Kidney epithelial cell (primary cell): ENCODE measurements at places on chromosomes 12 and 14.
A peak's percentile ranks its signal among the peaks of the same experiment; 100 is the strongest.

DNA sequence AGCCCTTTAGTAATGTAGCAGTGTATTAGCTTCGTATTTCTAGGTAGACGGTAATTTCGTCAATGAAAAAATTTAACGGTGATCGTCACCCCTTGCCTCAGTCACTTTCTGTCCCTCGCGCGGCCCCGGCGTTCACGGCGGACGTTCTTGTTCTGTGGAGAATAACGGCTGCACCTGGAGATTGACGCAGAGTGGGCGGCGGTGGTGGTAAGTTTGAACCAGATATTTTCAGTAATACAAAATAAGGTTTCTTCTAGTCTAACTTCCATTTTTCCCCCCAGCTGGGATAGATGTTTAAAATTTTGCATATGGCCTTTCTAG, 341 bp downstream of the ZNF10 start:
- DNase-seq, result no peak

DNA sequence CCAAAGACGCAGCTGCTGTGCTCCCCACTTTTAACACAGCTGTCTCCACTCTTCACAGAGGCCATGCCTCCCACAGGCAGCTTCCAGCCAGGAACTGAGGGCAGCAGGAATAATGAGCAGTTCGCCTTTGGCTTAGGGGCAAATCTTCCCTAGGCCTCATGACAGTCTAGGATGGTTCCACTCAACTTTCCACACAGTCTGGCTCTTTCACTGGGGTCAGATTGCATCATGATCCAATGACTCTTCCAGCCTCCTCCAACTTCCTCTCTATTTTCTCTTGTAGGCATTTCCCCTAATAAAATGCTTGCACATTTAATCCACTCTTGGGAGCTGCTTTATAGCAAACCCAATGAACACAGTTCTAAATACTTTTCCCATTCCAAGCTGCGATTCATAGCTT, 271.6 kb upstream of the ATP2B1 start:
- DNase-seq, result no peak

DNA sequence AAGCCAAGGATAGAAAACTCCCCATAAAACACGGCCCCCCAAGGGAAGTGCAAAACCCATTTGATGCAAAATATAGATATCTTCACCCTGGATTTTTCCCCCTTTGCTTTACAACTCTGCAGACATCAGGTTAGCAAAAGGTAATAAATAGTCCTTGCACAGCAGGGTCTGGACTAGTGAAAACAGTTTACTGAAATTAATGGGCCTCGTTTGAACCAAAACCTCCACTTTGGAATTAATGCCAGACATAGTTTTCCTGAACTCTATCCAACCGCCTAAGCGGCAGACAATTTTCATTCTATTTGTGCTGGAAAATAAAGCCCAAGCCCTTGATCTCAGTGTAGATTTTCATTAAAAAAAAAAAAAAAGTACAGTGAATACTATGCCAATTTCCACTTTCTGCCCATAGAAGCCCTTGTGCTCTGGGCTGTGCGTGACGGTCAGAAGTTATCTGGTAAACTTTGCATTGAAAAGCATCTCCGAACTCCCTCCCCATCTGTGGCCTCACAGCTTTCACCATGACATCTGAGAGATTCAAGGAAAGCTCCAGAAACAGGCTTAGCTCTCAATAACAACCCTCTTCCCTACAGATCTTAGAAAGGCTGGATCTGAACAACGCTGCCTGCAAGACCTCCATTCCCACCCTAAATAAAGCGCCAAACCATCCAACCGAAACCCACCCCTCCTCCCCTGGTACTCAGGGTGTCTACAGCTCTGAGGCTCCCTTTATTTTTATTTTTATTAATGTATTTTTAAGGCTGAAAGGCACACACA, 11.0 kb upstream of the IRF2BPL start:
- DNase-seq, result no peak

GRCh38 chr12:103696101-103696500, 109.0 kb downstream of the STAB2 start:
- DNase-seq, result no peak

DNA sequence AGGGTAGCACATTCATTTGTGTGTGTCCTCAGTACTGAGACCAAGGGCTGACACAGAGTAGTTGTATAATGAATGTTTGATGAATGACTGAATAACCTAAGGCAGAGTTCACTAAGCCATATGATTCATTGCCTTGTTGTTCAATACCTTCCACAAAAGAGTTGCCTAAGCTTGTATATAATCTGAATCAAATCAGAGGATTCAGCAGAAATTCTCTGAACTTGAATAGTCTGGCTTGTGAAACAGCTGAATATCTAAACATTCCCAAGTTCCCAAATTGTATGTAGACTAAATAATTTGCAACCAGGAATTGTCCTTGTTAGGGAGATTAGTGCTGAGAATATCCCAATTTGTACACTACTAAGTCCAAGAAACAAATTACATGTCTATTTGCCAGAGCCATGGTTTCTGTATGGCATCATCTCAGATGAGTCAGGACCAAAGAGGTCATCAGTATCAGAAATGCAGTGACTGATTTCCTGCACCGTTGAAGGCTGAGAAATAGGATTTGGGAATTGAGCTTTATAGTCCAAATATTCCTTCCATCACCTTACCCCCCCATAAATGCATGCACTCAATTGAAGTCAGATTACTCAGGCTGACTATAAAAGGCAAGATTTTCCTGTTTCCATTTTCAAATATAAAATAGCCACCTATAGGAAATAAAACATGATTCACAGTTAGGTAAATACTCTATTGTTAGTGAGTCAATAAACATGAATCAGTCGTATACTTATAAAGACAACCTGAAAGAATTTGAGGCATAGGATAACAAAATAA, 168.7 kb downstream of the PHLDA1 start:
- DNase-seq, result peak; percentile 45

DNA sequence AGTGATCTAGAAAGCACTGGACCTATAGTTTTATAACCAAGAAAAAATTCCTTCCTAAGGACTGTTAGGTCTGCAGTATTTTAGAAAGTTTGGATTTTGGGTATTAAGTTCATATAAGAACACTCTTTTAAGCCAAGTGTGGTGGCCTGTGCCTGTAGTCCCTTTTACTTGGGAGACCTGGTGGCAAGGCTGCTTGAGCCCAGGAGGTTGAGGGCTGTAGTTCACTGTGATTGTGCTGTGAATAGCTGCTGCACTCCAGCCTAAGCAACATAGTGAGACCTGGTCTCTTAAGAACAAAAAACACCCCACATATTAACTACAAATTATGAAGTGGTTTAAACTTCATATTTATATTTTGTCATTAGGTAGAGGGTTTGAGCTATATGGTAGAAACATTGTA, 9.7 kb downstream of the DNM1L start:
- no peak for DNase-seq

GRCh38 chr12:9607716-9608115, at the start of gene KLRB1:
Gene KLRB1, minus strand, starts transcription at chr12:9607916. Its CDS starts 77 bp downstream, at chr12:9607839.
- DNase-seq, result no peak

DNA sequence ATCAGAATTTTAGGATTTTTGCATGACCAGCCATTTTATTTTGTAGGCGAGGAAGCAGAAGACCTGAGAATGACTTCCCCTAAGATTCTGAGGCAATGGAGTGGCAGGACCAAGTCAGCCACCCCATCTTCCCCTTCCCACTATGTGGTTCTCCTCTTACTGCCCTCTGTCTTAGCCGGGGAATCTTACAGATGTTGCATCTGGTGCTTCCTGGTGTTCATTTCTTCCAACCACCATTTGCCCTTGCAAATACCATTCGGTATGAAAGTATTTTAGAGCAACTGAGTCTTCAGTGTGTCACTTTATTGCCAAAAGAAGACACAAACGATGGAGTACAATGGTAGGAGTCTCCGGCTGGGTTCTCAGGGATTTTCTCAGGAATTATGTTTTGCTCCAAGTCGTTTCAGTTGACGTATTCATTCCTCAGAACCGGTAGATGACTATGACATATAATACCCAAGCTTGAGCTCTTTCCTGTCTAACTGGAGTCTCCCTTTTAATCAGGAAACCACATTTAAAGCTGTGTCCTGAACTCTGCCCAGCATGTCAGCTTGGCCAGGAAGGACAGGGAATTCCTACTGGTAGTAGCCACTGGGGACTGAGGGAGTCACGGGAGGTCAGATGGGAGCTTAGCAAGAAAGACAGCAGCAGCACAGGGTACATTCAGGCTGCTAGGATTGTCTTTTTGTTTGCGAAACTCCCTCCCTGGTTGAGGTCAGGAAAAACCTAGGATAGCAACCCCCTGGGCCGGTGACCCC, 87.0 kb downstream of the SAMD4A start:
- no peak for DNase-seq

DNA sequence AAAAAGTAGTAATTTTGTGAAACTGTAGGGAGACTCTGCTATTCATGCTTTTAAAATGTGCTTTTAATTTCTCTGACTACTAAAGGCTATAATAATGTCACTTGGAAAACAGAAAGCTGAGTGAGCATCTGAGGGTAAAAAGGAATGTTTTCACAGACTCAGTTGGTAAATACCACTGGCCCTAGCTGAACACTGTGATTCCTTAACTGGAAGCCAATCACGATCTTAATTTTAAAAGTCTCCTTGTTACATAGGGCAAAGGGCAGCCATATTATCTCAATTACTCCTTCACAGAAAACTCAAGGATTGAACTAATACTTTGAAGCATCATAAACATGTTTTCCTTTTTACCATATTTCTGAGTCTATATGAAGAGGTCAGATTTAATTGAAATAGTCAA, 41.9 kb downstream of the PAWR start:
- no peak for DNase-seq

DNA sequence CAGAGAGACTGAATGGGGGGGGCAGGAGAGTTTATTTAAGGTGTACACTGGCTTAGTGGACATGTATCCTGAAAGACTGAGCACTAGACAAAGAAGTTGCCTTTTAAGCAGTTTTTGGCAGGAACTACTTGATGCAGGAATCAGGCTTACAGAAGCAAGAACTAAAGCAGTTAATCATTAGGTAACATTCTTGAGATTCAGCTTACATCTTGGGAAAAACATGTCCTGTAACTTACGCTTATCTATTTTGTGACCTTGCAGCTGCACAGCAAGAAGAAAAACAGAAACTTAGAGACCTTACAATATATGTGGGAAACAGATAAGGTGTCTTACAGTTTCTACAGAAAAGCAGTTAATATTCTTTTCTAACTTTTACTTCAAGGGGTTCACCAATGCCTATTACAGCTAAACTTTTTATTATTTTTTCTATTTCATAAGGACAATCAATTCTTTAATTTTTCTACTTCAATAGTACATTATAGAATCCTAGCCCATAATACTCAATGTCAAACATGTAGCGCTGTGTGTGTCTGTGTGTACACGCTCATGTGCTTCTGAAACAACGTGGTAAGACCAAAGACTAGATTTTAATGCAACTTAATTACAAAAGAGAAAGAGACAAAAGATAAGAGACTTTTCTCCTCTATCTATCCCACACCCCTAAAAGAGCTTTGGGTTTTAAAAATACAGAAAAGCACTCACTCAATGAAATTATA, 276.9 kb downstream of the PRKD1 start:
- DNase-seq, result no peak

- no peak for DNase-seq
Observed at GRCh38 chr14:102878174-102878969, 44.1 kb upstream of the AMN start.

DNA sequence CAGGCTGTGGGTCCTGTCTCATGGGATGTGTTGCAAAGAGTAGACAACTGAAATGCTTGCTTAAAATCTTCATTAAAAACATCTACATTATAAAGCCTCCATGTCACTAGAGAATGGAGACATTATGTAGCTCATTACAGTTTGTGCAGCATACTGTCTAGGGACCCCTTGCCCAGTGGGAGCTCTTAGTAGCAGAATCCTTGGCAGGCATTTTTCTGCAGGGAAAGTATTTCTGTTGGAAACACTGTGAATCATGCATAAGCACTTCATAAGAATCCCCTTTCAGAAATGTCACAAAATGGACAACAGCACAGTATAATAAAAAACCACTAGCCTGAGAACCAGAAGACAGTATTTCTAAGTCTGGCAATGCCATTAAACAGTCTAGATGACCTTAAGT, 174.3 kb downstream of the MGAT4C start:
- no peak for DNase-seq

DNA sequence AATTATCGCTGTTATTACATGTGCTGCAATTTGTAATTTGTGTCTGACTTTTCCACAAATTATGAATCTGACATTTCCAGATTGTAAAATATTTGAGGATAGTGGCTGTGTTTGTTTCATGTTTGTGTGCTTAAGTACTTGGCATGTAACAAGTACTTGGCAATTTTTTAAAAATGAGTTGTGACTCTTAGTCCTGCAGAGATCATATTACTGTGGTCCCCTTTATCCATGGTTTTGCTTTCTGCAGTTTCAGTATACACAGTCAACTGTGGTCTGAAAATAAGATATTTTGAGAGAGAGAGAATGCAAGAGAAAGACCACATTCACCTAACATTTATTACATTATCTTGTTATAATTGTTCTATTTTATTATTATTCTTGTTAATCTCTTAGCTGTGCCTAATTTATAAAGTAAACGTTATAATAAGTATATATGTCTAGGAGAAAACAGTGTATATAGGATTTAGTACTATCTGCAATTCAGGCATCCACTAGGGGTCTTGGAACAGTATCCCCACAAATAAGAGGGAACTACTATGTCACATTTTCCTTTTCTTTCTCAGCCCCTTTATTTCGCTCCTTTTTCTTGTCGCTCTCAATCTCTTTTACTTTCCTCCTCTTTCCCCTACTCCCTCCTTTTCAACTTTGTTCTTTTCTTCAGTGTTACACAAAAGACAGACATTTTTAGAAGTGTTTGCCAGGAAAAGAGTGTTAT, 176.1 kb downstream of the FUT8 start:
- DNase-seq, result no peak

DNA sequence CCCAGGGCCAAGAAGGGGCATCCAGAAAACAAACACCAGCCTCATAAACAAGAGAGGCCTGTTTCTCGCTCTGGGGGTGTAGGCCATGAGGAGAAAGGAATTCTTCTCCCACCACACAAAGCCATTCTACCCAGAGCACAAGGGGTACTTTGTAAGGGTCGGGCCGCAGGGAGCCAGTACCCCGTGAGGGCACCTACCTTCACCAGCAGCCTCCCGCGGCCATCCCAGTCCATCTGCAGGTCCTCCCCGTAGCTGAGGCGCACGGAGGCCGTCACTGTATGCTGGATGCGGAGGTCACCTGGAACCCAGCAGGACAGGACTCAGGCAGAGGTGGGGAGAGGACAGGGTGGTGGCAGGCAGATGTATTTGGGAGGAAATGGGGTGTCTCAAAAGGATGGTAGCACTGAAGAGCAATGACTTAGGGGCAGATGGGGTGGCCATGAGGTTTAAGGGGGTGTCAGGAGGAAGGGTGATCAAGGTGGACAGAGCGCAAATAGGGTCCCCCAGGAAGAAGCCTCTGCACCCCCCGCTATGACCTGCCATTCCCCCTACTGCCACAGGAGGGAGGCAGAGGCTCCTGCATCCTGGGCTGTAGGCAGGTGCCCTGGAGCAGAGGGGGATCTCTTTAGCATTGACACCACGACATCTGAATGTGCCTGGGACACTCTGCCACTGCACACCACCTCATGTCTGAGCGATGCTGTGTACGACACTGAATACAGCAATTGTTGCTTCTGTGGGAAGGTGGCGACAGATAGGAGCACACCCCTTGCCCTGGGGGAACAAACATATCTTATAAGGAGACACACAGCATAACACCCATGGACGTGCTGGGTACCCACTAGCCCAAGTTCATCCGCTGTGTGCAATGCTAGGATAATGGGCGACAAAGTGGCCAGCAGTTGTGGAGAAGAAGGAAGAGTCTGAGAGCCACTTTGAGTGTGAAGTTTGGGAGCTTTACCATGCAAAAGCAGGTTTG, 61.4 kb downstream of the VWF start:
- no peak for DNase-seq
